Stimulated activated CD4-positive, alpha-beta T cell treated with anti-CD3 and anti-CD28 coated beads, Interleukin-12 subunit alpha, Interleukin-12 subunit beta, amount 100 ng/mL, for 24 hours (primary cell): ENCODE measurements at places on chromosomes 12 and 14.

DNA sequence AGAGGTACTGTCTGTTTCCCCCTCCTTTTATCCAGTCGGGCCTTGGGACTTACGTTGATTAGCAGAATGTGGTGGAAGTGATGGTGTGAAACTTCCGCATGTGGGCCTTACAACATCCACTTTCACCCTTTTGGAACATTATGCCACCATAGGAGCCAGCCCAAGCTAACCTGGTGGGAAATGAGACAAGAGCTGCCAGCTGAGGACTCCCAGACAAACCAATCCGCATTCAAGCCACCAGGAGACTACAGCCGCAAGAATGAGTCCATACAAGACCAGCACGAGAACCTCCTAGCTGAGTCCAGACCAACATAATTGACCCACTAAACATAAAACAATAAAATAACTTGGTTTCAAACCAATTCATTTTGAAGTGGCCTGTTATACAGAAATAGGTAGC is 9.1 kb upstream of the PTGER2 start:
- DNase-seq: no peak

DNA sequence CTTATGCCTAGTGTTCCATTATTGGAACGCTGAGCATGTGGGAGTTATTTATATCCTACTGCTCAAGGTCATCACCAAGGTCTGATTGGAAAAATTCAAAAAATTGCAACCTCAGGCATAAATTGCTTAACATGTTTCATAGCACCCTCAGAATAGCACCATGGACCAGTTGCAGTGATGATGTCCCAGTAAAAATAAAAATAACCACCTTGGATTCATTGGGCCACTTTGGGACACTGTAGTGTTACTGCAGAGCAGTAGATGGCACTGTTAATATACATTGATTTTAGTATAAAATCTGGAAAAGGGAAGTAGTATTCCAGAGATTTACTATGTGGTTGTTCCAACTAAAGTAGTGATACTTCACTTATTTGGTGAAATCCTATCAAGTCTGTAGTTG is 31.0 kb upstream of the PTCSC3 start:
- DNase-seq: no peak

- DNase-seq: no peak
Measured at GRCh38 chr12:82870771-82871377, 184.2 kb downstream of the TMTC2 start.

- DNase-seq: no peak
Measured at GRCh38 chr14:28294834-28295440, 471.6 kb upstream of the FOXG1 start.

GRCh38 chr14:68896132-68896531 is 83.0 kb downstream of the ACTN1 start:
- DNase-seq: no peak

DNA sequence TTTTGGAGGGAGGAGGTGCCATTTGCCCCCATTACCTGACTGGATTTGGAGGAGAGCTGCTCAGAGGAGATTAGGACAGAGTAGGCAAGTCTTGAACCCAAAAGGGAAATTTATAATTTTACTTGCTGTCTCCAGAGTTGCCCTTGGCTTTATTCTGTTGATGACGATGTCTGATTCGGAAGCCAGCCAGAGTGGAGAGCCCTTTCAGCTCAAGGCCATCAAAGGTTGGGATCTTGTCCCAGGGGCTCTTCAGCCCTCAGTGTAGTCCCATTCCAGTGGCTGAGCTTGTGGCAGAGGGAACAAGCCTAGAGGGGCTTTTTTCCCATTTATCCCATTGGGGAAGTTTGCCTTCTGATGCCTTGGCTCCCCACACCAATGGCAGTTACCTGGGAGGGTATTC is 71.8 kb downstream of the HSD17B6 start:
- no peak for DNase-seq

GRCh38 chr14:93566065-93566693 is 135.4 kb downstream of the UNC79 start:
- DNase-seq: no peak

DNA sequence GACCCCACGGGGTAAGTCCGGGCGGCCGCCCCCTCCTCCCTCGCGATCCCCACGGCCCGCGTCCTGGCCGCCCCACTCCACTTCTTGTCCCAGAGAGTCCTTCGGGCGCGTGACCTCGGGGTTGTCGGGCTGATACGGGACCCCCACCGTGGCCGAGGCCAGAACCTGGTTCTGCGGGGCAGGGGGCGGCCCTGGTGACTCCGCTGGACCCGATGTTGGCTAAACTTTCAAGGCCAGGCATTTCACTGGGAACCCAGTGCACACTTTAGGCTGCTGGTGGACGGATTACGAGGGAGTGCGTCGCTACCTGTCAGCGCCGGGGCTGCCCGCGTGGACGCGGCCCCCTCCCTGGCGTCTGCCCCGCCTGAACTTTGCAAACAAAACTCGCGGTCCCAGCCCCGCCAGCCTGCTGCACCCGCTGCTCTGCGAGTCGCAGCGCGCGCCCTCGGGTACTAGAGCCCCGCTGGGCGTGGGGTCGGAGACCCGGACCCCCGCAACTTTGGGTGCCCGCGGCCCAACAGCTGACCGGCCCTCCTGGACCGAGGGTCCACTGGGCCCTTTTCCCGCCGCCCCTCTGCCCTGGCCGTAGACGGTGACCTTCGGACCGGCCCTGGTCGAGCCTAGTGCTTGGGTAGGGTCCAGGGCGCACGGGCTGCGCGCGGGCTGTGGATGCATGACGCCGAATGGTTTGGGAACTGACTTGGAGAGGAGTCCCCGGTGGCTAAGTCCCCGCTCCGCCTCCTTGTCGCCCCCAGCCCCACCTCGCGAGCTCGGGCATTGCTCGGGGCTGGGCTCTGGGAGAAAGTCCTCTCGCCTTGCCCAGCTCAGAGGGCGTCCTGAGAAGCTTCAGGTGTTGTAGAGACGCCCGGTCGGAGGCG is 624 bp downstream of the RIN3 start:
- no peak for DNase-seq

DNA sequence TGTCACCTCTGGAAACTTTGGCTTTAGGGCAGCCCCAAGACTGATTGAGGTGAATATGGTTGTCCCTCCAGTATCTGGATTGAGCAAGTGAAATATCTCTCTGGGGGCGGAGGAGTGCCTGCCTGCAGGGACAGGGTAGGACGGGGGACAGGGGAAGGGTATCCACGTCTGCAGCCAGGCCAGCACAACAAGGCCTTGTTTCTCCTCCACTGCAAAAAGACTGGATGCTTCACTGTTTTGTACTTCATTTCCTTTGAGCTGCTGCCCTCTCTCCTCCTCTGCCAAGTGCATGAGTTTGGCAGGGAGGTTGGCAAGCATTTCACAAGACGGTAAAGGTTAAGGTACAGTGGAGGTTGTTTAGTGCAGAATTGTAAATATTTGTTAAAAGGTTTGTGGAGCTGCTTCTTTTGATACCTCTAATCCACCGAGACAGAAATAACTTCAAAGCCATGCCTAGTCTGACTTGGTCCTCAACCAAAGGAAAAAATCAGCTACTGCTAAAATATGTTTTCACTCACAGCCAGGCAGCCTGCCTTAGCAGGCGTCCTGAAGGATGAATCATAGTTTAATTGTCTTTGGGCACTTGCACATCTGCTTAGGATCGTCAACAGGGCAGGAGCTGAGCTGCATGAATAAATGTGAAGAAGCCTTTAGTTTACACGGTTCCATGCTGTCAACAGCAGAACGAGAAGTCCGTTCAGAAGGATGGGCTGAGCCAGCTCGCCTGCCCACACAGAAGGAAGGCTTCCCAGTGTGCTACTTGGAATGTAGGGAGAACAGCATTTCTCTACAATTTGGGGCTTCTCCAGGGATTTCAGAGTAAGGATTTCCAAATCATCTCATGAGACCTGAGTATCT is 269.7 kb downstream of the TTC6 start:
- DNase-seq: no peak

DNA sequence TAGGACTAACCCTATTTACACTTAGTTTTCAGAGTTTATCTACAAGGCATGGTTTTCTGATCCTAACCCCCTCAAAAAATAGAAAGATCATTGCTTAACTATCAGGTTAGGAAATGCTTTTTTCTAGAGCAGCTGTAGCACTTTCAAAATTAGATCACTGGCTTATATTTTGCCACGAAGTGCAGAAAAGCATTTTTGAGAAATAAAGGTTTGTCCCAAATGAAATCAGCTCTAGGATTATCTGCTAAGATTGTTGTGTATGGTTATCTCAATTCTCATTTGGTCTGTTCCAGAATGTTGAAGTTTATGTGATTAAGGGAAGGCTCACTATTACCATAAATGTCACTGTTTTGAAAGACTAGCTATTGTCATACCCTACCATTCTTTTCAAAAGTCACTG is 9.8 kb upstream of the DYRK4 start:
- DNase-seq: no peak

DNA sequence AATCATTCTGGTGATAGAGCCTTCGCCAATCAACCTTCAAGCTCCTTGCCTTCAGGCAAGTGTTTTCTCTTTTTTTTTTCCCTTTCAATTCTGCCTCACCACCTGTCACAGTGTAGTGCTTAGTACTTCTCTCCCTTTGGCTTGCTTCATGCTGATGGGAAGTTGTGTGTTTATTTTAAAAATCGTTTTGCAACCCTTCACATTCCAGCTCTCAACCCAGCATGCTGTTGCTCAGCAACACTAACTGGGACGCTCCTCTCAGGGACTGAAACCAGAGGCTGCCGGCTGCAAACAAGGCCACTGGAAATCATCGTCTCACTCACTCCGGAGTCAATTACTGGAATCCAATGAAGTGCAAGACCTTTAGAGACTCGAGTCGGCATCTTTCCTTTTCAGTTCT is 342.7 kb downstream of the PRKD1 start:
- no peak for DNase-seq

GRCh38 chr12:59082952-59083351 is 162.6 kb upstream of the LRIG3 start:
- no peak for DNase-seq

- no peak for DNase-seq
Measured at GRCh38 chr12:114783089-114783618, 99.2 kb upstream of the TBX3 start.

DNA sequence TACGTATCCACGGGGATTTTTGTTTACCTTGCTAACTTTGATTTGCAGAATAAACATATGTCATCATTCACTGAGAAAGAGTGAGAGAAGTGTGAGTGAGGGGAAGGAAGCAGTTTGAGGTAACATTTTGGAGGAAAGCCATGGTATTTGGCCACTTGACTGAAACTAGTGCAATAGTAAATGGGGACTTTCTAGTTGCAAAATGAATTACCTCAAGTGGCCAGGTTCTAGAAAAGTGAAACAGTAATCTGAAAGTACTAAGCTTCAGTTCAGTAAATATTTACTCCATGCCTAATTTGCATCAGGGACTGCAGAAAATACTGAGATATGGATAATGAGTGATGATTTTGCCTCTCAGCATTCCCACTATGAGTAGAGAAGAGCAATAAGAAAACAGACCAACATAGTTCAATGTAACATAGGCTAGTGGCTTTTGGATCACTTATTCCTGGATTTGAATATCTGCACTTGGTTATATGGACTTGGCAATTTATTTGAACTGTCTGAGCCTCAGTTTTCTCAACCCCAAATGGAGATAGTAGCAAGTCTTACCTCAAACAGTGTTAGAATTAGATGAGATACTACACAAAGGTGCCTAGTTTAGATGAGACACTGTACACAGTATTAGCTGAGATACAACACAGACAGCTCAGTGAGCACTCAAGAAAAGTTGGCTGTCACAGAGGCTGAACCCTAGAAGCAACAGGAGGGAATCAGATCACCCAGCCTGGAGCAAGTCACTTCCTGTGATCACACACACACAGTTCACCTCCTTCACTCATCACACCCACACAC is 439.1 kb downstream of the NPAS3 start:
- no peak for DNase-seq

- no peak for DNase-seq
Measured at GRCh38 chr12:130663514-130663913, 52.6 kb downstream of the RIMBP2 start.

DNA sequence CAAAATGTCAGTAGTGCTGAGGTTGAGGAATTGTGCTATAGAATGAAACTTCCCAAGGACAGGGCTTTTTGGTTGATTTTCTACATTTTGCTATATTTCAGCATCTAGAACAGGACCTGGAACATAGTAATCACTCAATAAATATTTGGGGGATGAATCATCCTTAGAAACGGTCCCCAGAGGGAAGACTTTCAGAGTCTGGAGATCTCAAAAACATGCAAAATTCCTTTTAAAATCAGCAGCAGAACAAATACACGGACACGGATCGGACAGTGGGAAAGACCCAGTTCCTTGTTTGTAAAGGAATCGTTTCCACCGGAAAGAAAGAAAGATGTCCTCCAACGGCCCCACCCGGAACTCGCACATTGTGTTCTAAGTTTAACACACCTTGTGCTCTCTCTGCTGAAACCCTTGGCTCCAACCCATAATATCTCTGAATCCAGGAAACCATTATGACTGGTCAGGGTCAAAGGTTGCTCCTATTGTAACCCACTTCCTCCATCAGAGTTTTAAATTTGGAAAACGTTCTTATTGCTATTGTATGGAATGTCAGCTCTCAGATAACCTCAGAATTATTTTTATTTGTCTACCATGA is 617.2 kb downstream of the MED13L start:
- no peak for DNase-seq

- DNase-seq: no peak
Measured at GRCh38 chr12:49921936-49922335, 18.2 kb upstream of the FAIM2 start.

GRCh38 chr14:93709249-93709648 is 79.0 kb downstream of the PRIMA1 start:
- no peak for DNase-seq

- DNase-seq: no peak
Measured at GRCh38 chr14:74647678-74648461, 35.8 kb upstream of the LTBP2 start.

DNA sequence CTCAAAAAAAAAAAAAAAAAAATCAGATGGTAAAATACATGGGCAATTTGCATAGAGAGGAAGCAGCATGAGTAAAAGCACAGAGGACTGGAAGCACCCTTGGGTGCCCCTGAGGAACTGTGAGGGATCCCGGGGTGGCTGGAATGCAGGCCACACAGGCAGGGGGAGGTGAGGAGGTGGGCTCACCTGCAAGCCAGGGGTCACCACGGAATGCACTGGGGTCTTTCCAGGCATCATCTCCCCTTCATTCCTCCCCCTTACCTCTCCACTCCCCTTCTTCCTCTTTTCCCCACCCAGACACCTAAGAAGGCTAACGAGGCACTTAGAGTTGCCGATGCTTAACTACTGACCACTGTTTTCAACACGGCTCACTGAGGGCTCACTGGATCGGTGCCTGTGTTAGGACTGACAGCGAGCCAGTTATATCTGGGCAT is 14.4 kb upstream of the HIP1R start:
- DNase-seq: no peak

DNA sequence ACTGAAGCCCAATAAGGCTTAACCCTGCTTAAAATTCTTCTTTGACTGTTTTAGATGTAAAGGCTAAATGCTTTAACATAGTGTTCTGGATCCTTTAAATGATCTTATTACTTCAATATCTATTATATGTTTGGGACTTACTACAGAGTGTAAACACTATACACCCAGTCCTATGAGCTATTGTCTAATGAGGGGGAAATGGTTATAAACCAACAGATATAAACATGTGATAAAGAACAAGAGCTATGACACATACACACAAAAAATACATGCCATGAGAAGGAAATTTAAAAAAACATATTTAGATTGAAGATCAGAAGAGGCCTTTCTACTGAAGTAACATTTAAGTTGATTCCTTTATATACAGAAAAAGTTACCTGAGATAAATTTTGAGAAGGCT is 505.1 kb downstream of the FOXG1 start:
- no peak for DNase-seq
